Upper lobe of left lung (tissue), 6 donors: ENCODE measurements at places on chromosomes 2 and 18. TPM values are rescaled to one million over a fixed set of nuclear protein-coding genes. Genes with fewer than 3 reads are reported as not detected.

DNA sequence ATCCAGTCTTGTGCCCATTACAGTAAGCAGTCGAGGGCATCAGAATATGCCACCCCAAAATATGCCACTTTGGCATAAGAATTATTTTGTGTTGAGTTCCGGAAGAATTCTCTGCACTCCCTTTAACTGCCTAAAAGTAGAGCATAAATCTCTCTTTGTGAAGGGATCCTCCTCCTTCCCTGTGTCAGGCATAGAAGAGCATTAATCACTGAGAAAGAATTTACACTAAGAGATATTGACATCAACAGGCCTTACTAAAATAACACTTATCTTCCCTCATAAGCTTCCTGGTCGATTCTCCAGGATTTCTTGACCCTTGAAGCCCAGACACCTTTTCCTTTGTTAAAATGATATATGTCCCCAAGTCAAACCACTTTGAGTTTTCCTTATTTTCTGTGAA lies 27.6 kb upstream of the KYNU start:
- no peaks in the 10 kb centered on the region for H3K4me1 ChIP-seq
- no peak overlapping the region for H3K27ac ChIP-seq
- H3K27me3 ChIP-seq, result no peaks in the 10 kb centered on the region

DNA sequence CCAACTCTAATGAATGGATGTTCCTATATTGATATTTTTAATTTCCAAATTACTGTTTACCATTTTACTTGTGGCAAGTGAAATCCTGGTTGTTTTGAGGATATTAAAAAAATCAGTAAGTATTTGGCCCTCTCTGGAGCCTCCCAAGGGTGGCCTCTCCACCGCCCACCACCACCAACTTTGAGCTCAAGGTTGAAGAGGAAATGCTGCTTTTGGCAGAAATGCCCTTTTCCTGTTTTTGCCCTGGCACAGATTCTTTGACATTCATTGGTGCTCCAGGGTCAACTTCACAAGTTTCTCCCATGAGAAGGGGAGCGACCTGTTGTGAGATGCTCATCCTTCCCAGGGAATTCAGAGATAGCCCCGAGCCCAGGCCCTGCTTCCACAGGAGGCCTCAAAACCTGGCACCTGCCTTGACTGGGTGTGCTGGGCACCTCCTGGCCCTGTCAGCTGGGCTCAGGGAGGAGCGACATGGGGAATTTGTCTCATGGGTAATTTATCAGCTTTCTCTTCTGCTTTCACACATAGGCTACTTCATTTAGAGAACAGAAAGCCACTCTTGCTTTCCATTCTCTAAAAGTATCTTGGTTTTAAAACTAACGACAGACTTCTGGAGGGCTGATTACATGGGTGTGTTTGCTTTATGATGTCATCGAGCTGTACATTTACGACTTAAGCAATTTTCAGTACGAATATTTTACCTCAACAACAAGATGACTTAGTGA lies 6.9 kb downstream of the CD8A start:
- H3K4me1 ChIP-seq, result peaks cover 15% of the 10 kb centered on the region
- no peak overlapping the region for H3K27ac ChIP-seq
- H3K36me3 ChIP-seq, result no peaks in the 10 kb centered on the region
- peaks cover 4% of the 10 kb centered on the region for H3K27me3 ChIP-seq
- no peak overlapping the region for H3K4me3 ChIP-seq

GRCh38 chr2:43303889-43304288 lies 77.5 kb upstream of the ZFP36L2 start:
- H3K36me3 ChIP-seq, result no peaks in the 10 kb centered on the region
- peak overlapping the region; percentile 81 for H3K27ac ChIP-seq
- H3K27me3 ChIP-seq, result no peaks in the 10 kb centered on the region
- H3K4me1 ChIP-seq, result peaks cover 41% of the 10 kb centered on the region
- no peak overlapping the region for H3K4me3 ChIP-seq

DNA sequence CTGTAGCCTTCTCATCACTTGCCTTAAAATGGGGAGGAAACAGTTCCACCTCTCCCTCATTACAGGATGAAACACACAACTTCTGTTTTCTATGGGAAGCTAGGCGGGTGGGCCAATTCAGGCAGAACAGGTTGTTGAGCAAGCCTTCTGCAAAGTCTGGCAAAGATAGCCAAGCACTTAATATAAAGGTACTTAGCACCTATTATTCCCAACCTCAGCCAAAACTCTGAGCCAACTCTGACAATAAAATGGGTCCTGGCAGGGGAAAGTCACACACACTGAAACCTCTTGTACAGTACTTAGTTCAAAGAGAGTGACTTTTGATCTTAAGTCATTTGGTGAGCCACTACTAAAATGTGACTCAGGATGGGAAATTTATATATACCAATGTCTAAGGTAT lies 15.8 kb upstream of the SOCS6 start:
- H3K4me3 ChIP-seq, result no peak overlapping the region
- H3K4me1 ChIP-seq, result no peaks in the 10 kb centered on the region
- H3K27ac ChIP-seq, result no peak overlapping the region
- no peaks in the 10 kb centered on the region for H3K27me3 ChIP-seq

DNA sequence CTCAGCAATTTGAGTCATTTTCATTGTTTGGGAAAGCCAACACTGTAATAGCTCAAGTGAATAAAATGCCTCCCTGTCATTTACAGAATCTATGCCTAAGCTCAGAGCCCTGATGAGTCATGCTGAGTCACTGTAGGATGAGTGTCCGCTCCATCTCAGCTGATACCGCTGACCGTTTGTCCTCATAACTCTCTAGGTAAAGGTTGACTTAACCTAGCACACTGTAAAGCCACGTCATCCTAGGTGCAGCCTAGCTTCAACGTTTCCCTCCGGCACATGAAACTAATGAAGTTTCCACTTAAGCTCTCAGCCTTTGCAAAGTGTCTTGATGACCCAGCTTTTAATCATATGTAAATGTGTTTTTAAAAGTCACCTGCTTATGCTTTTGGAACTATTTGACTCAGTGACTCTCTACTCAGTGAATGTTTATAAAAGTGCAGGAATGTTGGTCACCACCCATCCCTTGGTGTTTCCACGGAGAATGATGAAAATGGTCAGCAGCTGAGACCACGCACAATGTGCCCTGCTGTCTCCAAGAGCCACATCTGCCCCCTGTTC lies 154.0 kb downstream of the PMAIP1 start:
- H3K4me3 ChIP-seq, result no peak overlapping the region
- no peaks in the 10 kb centered on the region for H3K36me3 ChIP-seq
- no peak overlapping the region for H3K27ac ChIP-seq
- H3K4me1 ChIP-seq, result no peaks in the 10 kb centered on the region
- no peak for DNase-seq

DNA sequence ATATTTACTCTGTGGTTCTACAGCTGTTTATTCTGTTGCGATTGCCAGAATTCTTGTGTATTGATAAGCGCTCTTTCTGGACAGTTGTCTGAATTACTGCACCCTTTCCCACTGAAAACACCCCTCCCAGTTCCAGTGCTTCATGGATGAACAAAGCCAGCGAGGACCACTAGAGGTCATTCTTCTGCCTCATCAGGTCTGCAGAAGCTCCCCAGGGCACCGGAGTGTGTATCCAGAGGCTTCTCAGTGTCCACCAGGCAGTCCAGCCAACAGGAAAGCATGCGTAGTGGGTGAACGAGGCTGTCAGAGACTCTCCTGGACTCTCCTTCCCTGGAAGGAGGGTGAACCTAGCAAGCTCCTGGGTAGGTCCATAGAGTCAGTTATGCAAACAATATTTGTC lies 40.6 kb upstream of the INHBB start:
- H3K27me3 ChIP-seq, result no peaks in the 10 kb centered on the region
- peaks cover 34% of the 10 kb centered on the region for H3K36me3 ChIP-seq
- H3K4me3 ChIP-seq, result no peak overlapping the region
- H3K4me1 ChIP-seq, result no peaks in the 10 kb centered on the region
- no peak overlapping the region for H3K27ac ChIP-seq

DNA sequence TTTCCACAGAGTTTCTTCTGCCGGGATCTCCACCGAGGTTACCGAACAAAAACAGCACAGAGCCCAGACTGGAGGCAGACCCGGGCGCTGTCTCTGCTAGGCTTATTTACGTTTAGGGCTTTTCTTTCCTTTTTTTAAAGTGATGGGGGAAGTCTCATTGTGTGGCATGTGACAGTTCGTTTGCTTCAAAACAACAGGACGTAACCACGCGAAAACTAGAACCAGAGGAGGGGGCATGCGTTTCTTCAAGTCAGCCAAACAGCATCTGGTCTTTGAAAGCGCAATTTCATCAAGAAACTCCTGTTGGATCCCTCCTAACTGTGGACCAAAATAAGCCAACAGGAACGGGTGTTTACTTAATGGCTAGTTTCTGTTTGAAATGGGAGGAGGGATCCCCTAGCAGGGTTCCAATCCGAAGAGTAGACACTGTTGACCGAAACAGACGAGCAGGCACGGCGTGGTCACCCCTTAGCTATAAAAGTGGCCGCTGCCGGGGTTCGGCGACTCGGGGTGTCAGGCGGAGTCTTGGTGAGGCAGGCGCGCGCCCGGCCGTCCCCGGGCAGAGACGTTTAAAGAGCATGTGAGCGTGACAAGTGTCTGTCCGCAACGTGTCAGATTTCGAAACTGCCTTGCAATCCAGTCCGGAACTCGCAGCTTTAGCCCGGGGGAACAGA lies 997 bp upstream of the TGIF1 start:
- H3K4me3 ChIP-seq, result peak overlapping the region; percentile 77
- H3K36me3 ChIP-seq, result no peaks in the 10 kb centered on the region
- H3K4me1 ChIP-seq, result peaks cover 34% of the 10 kb centered on the region
- H3K27me3 ChIP-seq, result no peaks in the 10 kb centered on the region
- peak; percentile 96 for DNase-seq

DNA sequence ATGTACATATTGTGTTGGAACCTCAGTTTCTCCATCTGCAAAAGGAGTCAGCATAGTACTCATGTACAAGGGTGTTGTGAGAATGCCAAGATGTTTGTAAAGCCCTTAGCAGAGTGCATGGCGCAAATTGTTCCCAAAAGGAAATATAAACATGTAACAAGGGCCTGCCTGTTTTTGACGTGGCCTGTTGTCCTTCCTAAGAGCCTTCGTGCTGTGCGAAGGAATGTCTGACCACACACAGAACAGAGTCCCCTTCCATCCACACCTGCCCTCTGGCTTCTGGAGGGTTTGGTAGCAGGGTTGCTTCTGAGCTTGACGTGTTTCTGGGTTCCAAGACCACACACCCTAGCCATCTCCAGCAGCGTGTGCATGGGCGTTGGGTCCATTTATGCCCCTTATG lies 34.9 kb downstream of the CABLES1 start:
- no peak overlapping the region for H3K4me3 ChIP-seq
- no peak for DNase-seq
- H3K4me1 ChIP-seq, result no peaks in the 10 kb centered on the region

- H3K4me3 ChIP-seq, result no peak overlapping the region
- H3K36me3 ChIP-seq, result no peaks in the 10 kb centered on the region
- peaks cover 3% of the 10 kb centered on the region for H3K4me1 ChIP-seq
- no peaks in the 10 kb centered on the region for H3K27me3 ChIP-seq
- no peak for DNase-seq
Measured at GRCh38 chr18:9638886-9639285, 24.5 kb upstream of the PPP4R1 start.

GRCh38 chr2:220394433-220394832 lies 767.0 kb downstream of the SLC4A3 start:
- no peak overlapping the region for H3K4me3 ChIP-seq
- no peaks in the 10 kb centered on the region for H3K4me1 ChIP-seq
- no peak for DNase-seq
- no peak overlapping the region for H3K27ac ChIP-seq
- no peaks in the 10 kb centered on the region for H3K36me3 ChIP-seq

- H3K4me3 ChIP-seq, result no peak overlapping the region
- H3K27me3 ChIP-seq, result no peaks in the 10 kb centered on the region
- H3K36me3 ChIP-seq, result no peaks in the 10 kb centered on the region
- no peaks in the 10 kb centered on the region for H3K4me1 ChIP-seq
- H3K27ac ChIP-seq, result peak overlapping the region; percentile 55
- no peak for DNase-seq
Measured at GRCh38 chr18:46868169-46868921, 49.0 kb downstream of the PIAS2 start.

GRCh38 chr2:60808330-60808801 lies 52.3 kb downstream of the PAPOLG start:
- H3K36me3 ChIP-seq, result no peaks in the 10 kb centered on the region
- peaks cover 4% of the 10 kb centered on the region for H3K4me1 ChIP-seq

DNA sequence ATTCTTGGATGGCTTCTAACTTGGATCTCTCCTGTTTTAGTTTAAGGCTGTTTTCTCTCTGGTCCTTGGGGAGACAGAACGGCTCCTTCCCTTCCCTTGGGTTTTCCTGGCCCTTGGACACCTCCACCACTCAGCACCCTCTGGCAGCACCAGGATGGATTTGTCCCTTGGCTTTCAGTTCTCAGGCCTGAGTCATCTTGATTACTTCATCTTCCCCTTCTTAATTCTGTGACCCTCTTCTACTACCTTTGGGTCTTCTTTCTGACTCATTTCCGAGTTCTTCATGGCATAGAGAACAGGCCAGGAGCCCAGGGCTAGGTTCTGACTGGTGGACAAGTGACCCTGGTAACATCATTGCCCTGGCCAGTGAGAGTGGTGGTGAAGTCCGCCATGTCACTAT lies 14.9 kb downstream of the IGFBP2 start:
- no peak overlapping the region for H3K27ac ChIP-seq
- no peak overlapping the region for H3K4me3 ChIP-seq
- no peaks in the 10 kb centered on the region for H3K27me3 ChIP-seq
- H3K4me1 ChIP-seq, result peaks cover 8% of the 10 kb centered on the region

DNA sequence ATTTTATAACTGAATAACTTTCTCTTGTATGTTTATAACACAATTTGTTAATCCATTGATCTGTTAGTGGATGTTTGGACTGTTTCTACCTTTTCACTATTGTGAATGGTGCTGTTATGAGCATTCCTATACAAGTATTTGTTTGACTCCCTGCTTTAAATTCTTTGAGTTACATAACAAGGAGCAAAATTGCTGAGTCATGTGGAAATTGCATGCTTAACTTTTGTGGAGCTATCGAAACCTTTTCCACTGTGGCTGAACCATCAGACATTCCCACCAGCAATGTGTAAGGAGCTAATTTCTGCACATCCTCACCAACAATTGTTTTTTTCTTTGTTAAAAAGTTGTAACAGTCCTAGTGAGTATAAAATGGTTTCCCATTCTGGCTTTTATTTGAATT lies 415.5 kb downstream of the CBLN2 start:
- no peak overlapping the region for H3K4me3 ChIP-seq
- H3K27me3 ChIP-seq, result no peaks in the 10 kb centered on the region
- H3K36me3 ChIP-seq, result no peaks in the 10 kb centered on the region
- H3K27ac ChIP-seq, result no peak overlapping the region
- DNase-seq, result no peak

- H3K4me3 ChIP-seq, result no peak overlapping the region
- H3K27me3 ChIP-seq, result no peaks in the 10 kb centered on the region
- no peak for DNase-seq
- no peak overlapping the region for H3K27ac ChIP-seq
- no peaks in the 10 kb centered on the region for H3K36me3 ChIP-seq
- H3K4me1 ChIP-seq, result no peaks in the 10 kb centered on the region
Measured at GRCh38 chr2:220174826-220175225, 547.4 kb downstream of the SLC4A3 start.

- no peak for DNase-seq
- H3K4me1 ChIP-seq, result no peaks in the 10 kb centered on the region
- H3K27me3 ChIP-seq, result no peaks in the 10 kb centered on the region
- no peaks in the 10 kb centered on the region for H3K36me3 ChIP-seq
- H3K4me3 ChIP-seq, result no peak overlapping the region
Measured at GRCh38 chr18:519019-519879, 18.7 kb upstream of the COLEC12 start.

DNER gene
- 2.1 TPM for total RNA-seq

VWA3B gene
- 25.3 TPM for total RNA-seq

FZD7 gene
- total RNA-seq, result 11.5 TPM

MALL gene
- 40.9 TPM for total RNA-seq

STEAP3 gene
- 26.6 TPM for total RNA-seq

LRRC30 gene
- total RNA-seq, result not detected

TCF4 gene
- 94.4 TPM for total RNA-seq

LDAH gene
- 18.9 TPM for total RNA-seq

CIDEA gene
- not detected for total RNA-seq

ANTXR1 gene
- 29.1 TPM for total RNA-seq

MPP4 gene
- not detected for total RNA-seq

NRP2 gene
- 61.4 TPM for total RNA-seq
